ENCODE measurements at places on chromosomes 11 and 22.

DNA sequence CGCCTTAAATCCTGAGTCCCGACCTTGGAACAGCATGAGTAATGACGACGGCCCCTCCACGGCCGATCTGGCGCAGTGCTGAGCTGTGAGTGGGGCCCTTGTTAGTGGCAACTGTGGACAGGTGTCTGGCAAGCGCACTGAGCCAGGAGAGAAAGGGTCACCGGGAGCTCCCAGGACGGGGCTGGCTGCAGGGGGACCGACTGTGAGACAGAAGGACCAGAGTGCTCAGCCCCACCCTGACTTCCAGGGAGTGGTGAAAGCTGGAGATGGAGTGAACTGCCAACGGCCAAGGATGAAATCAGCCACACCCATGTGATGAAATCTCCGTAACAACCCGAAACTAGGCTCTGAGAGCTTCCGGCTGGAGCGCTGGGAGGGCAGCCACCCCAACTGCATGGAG lies 228.6 kb downstream of the BRD1 start:
- no peak for DNase-seq

- DNase-seq, result no peak
Measured at GRCh38 chr11:102760344-102761035, 19.9 kb downstream of the MMP10 start.

DNA sequence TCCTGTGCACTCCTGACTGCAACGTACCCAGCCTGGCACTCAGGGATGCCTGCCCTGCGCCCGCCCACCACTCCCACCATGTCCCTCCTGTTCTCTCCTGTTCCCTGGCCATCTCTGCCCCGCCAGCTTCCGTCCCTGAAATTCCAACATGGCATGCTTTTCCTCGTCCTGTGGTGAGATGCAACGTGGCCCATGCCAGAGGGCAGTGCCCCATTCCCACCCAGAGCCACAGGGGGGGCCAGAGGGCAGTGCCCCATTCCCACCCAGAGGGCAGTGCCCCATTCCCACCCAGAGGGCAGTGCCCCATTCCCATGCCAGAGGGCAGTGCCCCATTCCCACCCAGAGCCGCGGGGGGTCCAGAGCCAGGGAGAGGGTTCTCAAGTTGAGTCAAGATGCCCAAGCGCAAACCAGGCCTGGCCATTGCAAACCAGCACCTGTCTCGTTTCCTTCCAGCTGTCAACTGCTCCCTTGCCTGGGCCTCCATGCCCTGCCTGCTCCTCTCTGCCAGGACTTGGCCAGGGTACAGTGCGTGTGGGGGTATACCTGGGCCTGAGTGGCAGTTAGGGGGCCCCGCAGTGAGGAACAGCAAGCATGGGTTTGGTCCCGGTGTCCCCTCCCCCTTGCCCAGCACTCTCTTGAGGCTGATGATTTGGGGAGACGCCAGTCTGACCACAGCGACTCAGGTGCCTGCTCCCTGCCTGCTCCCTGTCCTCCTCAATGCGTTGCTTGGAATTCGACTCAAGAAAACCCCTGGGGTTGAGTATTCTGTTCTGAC lies 14.6 kb downstream of the B3GAT1 start:
- DNase-seq, result no peak

DNA sequence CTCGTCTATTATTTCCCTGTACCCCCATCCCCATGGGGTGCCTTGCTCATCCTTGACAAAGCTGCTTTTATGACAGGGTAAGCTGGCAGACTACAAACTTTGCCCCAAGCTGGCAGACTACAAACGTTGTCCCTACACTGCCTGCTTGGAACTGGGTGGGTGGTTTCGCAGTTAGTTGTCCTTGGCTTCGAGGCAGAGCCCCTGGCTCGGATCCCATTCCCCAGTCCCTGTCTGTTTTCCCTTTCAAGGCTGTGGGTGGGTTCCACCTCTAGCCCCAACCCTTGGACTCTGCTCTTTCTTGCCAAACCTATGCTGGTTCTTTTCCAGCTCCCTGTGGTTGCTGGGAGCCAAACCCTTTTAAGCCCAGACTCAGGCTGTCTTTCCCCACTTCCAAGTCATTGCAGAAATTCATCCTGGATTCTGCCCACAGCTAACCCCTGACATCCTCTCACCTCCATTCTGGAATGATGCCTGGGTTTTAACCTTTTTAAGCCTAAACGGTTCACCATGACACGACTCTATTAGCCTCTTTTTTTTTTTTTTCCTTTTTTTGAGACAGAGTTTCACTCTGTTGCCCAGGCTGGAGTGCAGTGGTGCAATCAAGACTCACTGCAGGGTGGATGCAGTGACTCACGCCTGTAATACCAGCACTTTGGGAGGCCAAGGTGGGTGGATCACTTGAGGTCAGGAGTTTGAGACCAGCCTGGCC lies 9.2 kb upstream of the RBM14 start:
- no peak for DNase-seq

DNA sequence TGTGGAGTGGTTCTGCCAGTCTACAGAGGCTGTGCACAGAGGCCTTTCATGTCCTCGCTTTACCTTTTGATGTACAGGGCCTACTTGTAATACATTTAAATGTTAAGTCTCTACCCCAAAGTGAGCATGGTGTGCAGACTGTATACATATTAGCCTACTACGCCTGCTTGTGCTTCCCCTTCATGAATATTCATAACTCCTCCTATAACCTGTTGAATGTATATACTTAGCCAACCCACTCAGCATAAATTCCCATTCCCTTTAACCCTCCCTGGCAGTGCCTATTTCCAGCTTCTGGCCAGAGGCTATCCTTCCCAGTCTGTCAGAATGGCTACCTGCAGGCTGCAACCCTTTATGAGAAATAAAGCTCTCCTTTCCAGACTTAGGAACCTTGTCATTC lies 116.1 kb downstream of the WNT11 start:
- no peak for DNase-seq
